LNCaP clone FGC (cell line): ENCODE measurements at places on chromosomes 6 and 20.

GRCh38 chr6:102229271-102229670 is 835.8 kb downstream of the GRIK2 start:
- peak; percentile 56 for DNase-seq

DNA sequence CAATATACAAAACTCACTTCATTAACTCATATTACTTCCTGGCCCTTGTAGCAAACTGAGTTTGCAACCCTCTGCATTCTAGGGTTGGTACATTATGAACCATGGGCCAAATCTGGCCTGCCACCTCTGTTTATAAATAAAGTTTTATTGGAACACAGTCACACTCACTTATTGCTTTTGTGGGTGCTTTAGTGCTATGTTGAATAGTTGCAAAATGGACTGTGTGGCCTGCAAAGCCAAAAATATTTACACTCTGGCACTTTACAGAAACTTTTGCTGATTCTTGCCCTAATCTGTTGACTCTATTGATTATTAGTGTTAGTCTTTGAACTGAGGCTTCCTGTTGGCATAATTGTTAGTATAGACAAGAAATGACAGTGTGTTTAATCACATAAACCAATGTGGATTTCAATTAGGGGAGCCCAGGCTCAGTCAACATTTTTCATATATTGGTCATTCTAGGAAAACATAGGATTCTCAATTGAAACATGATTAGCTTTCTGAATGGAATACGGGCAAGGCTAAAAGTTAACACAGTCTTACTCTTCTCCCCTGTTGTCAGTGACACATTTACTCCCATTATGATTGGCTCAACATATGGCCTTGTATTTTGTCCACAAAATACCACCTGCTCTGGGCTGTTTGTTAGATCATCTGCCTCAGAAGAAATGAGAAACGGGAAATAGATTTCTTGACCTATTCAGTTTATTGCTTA is 241.9 kb upstream of the ZFP64 start:
- DNase-seq, result no peak

GRCh38 chr6:89317067-89317466 is 2.0 kb upstream of the GABRR2 start:
- no peak for DNase-seq

GRCh38 chr6:41781366-41781730 is 766 bp downstream of the PRICKLE4 start:
- DNase-seq, result peak; percentile 44

DNA sequence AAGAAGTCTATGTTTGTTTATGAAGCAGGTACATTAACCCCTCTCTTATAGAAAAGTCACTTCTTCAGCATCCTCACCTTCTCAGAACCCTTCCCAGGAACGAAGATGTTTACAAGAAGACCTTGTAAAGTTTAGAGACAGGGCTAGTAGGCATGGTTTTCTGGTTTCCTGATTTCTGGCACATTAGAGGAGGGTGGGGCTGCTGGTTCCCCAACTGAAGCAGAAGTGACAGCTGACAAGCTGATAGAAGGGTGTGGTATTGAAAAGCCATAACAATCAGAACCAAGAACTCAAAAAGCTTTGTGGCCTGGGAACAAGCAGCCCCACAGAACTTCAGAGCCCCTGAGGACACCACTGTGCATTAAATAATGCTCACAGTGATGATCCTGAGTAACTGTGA is 91.2 kb downstream of the RTN4IP1 start:
- no peak for DNase-seq

DNA sequence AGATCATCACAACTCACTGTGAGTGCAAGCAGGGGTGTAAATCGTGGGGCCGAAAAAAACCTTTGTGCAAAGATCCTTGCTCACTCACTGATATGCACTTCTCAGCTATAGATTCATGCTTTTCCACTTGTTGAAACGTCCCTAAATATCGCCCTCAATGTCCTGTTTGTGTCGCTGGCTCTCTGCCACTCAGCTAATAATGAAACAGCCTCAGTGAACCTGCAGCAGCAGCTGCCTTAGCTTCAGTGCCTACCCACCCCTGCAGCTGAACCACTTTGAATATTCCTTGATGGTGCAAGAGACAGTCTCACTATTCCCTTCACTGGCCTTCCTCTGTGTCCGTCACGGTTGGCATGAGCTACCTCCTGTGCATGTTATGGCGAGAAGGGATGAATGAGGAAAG is 128.9 kb upstream of the NAA20 start:
- DNase-seq, result no peak

DNA sequence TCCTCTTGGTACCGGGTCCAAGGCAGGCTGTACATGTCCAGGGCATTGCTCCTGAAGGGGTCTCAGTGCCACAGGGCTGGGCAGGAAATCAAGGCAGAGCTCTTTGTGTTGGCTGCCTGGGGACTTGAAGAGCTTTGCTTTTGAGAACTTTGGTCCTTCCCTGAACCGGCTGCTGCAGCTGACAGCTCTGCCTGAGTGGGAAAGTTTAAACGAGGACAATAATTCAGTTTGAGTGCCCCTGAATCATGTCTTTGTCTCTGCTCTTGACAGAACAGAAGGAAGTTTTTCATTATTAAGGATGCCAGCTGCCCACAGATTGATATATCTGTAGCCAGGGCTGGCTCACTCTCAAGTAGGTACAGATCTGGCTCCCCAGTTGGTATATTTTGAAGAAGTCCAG is 56.1 kb downstream of the ANKRD6 start:
- DNase-seq, result no peak

DNA sequence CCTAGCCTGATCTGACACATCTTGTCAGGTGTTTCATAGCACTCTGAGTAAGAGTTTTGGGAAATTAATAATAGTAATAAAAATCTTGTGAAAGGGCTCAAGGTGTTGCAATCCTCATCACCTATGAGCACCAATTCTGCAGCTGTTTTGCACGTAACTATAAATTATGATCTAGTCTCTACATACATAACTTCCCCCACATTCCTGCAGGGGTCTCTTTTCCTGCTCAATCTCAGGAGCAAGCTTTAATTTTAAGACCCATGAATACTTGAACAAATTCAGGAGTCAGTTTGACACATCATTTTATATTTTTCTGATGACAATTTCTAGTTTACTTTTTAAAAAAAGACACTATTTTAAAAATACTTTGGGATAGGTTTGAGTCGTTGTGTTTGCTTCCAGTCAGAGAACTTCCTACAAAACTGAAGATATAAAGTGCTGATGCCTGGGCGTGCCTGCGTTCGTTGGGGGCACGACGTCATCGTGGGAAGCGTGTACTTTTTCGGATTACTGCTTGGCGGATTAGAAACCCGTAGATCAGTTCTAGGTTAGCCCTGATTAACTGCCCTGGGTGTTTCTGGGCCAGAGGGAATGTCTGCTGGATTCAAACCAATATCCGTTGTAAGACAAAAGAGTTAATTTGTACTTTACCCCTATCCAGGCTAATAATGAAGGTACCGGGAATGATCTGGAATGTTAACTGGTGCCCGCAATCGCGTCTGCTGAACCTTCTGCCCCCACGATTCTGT is 1.0 kb upstream of the E2F3 start:
- DNase-seq, result no peak

GRCh38 chr6:167245591-167245990 is 45.5 kb upstream of the UNC93A start:
- no peak for DNase-seq

DNA sequence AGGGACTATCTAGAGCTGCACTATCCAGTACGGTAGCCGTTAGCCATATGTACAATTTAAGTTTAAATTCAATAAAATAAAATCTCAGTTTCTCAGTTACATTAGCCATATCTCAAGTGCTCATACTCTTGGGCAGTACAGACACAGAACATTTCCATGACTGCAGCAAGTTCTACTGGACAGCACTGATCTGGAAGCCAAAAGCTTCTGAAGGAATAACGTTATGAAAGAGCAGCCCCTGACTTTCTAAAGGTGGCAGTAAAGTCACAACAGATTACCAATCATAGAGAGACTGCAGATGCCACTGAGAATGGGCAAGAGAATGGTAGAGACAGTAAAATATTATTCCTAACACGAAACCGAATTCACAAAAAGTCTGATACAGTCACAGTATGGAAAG is 36.8 kb downstream of the NDRG3 start:
- no peak for DNase-seq

DNA sequence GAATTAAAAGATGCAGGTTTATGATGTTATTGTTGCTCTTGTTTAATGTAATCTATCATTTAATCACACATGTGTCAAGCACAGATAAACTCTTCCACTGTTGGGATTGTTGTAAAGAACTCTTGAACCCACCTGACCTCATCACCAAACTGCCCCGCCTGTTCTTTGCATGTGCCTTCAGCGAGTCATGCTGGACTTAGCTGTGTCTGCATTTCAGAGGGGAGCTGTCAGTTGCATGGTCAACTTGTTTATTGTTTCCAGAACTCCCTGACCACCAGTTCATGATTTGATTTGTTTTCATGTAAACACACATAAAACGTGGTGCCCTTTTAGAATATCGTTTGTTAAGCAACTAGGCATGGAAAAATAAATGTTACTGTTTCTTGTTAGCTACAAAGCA is 93.6 kb downstream of the KHDC1L start:
- DNase-seq, result no peak

GRCh38 chr6:51365566-51365965 is 546.9 kb downstream of the TFAP2B start:
- DNase-seq, result no peak

DNA sequence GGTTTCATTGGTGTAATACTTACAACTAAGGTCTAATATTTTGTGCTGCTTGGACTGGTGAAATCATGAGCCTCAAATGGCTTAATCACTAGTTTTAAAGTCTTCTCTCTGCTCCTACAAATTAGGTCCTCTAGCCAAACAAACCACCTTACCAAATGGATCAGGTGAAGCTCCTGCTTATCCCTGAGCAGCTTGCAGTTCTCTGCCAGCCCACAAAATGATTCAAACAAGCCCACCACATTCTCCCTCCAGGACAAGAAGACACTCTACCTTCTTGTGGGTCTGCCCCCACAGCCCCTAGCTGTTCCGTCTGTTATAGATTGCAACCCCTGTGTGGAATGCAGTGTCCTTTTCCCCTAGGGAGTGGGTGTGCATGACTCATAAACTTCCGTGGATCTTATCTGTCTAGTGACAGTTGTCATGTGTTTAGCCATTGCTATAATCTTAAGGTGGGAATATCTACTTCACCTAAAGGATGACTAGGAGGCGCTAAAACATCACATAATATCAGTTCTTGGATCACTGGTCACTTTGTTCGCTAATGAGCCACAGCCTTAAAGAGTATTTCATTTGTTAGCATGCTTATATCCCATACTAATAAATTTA is 940.5 kb upstream of the MANEA start:
- DNase-seq, result peak; percentile 22

- DNase-seq, result no peak
Observed at GRCh38 chr20:62246431-62246830, 8.1 kb downstream of the OSBPL2 start.

GRCh38 chr6:119129148-119129967 is 50.9 kb upstream of the FAM184A start:
- peak; percentile 53 for DNase-seq

GRCh38 chr6:32991972-32992371 is 17.4 kb downstream of the HLA-DOA start:
- no peak for DNase-seq

DNA sequence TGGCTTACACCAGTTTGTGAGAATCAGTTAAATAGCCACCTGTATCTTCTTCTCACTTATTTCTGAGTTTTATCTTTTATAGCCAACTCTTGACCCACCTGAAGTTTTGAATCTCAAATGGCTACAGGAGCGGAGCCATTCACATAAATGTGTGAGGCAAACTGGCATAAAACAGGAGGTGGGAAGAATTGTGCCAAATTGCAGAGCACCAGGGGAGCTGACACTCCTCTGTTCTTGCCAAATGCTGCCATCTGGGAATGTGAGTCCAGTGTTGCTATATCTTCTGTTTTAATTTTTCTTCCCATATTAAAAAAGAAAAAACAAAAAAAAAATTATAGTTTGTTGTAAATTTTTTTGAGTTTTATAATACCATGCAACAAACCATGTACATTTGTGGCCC is 17.0 kb upstream of the RNF146 start:
- no peak for DNase-seq

GRCh38 chr6:14881398-14881797 is 364.5 kb upstream of the JARID2 start:
- DNase-seq, result no peak

GRCh38 chr20:325889-326644 is 715 bp downstream of the SOX12 start:
- no peak for DNase-seq

DNA sequence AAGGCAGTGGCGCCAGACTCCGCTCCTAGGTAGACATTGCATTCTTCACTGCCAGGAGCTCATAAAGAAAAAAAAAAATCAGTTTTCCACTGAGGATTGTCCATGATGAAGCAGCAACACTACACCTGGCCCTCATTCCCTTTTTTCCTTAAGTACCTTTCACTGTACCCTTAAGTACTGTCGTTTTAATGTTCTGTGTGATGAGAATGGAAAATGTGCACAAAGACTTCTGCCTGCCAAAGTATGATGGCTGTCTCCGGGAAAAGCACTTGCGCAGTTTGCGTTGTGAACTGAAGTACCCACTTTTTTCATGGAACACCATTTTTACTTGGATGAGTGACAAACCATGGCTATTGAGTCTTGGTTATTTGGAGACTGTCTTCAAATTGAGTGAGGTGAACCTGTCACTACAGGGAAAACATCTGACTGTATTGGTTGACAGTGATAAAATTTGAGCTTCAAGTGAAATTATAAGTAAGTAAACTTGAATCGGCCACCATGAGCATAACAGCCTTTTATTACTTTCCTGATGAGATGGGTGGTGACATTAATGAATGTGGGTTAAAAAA is 104.8 kb downstream of the NCOA3 start:
- no peak for DNase-seq

DNA sequence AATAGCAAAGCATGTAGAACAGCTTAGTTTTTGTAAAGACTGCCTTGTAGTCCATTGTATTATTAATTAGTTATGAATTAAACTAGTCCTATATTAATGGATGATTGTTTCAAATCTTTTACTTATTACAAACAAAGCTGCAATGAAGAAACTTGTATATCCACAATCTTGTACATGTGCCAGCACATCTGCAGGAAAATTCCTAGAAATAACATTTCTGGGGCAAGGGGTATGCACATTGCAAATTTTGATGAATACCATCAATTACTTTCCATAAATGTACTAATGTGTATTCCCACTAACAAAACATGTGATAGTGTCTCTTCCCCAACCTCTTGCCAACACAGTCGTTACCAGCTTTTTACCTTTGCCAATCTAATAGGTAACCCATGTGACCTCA is 73.6 kb upstream of the AKAP12 start:
- DNase-seq, result no peak

DNA sequence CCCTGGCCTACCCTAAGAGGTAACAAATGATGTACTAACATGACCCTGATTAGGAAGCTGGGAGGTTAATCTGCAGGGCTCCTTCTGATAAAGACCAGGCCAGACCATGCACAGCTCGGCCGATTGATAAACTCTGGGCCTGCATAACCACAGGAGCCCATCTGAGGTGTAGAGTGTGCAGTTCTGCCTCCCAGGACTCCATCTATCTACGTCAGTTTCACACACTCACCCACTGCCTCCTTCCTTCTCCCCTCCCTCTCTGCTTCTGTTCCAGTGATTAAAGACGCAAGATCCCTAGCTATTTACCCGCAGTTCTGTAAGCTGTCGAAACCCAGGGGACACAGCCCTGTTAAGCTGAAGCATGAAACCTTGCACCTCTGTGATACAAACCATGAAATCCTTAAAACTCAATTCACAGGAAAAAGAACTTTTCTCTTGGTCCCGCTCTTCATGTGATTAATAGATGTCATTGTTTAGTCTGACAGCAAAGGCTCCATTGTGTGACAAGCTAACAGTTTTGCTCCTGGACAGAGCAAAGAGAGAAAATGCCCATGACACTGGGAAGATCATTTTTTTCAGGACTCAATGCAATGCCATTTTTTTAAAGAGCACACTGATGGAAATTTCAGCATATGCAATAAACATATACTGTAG is 470.6 kb downstream of the MAFB start:
- DNase-seq, result no peak
